Transverse colon (tissue), 4 donors: ENCODE measurements at places on chromosomes 3 and 15. TPM values are rescaled to one million over a fixed set of nuclear protein-coding genes. Genes with fewer than 3 reads are reported as not detected.

Gene STAC
- not detected for total RNA-seq

DNA sequence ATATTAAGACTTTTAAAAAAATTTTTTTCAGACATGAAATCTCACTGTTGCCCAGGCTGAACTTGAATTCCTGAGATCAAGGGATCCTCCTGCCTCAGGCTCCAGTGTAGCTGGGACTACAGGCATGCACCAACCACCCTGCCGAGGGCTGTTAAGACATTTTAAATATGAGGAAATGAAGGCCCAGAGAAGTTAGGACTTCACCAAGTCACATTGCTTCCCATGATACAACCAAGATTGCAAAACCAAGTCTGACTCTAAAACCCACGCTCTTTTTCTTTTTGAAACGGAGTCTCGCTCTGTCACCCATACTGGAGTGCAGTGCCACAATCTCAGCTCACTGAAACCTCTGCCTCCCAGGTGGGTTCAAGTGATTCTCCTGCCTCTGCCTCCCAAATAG lies 28.0 kb downstream of the PTPN9 start:
- H3K4me1 ChIP-seq: no peaks in the 10 kb centered on the region
- H3K36me3 ChIP-seq: no peaks in the 10 kb centered on the region
- no peaks in the 10 kb centered on the region for H3K27me3 ChIP-seq
- no peak for DNase-seq

DNA sequence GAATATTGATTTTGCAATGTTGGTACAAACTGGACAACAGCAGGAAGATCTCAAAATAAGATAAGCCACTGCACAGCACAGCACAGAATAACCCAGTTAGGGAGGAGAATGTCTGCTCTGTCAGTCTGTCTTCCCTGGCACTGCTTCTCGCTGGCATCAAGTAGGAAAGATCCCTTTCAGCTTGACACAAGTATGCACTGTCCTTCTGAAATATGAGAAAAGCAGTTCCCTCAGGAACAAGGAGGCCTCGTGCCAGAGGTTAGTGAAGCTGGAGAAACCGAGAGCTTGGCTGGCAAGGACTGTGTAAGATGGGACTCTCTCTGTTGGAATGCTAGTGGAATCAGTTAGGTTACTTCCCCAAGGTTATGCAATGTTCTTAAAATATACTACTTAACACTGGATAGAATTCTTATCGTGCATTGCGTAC lies 59.1 kb downstream of the FMN1 start:
- H3K4me1 ChIP-seq: no peaks in the 10 kb centered on the region
- no peaks in the 10 kb centered on the region for H3K36me3 ChIP-seq

GRCh38 chr15:52185151-52185561 lies 6.0 kb downstream of the GNB5 start:
- H3K27ac ChIP-seq: no peak overlapping the region
- H3K4me3 ChIP-seq: no peak overlapping the region
- no peak for DNase-seq
- no peaks in the 10 kb centered on the region for H3K36me3 ChIP-seq
- no peaks in the 10 kb centered on the region for H3K4me1 ChIP-seq

- no peak for DNase-seq
- H3K27ac ChIP-seq: no peak overlapping the region
- no peak overlapping the region for H3K4me3 ChIP-seq
- H3K36me3 ChIP-seq: no peaks in the 10 kb centered on the region
Observed at GRCh38 chr3:49867871-49868321, 1.8 kb downstream of the CAMKV start.
